ENCODE measurements at places on chromosomes 5 and 9. TPM values are rescaled to one million over a fixed set of nuclear protein-coding genes. Genes with fewer than 3 reads are reported as not detected.

Gene SHC3
- total RNA-seq = 1.6 TPM

Gene C9orf153
- not detected for total RNA-seq

Gene SLCO4C1
- 2.3 TPM for total RNA-seq

Gene BAG1
- total RNA-seq = 159 TPM

Gene IGFBPL1
- 0.52 TPM for total RNA-seq

Gene FIBCD1
- 7.9 TPM for total RNA-seq

Gene NTRK2
- 2.5 TPM for total RNA-seq

Gene OLFML2A
- total RNA-seq = 3.3 TPM

DNA sequence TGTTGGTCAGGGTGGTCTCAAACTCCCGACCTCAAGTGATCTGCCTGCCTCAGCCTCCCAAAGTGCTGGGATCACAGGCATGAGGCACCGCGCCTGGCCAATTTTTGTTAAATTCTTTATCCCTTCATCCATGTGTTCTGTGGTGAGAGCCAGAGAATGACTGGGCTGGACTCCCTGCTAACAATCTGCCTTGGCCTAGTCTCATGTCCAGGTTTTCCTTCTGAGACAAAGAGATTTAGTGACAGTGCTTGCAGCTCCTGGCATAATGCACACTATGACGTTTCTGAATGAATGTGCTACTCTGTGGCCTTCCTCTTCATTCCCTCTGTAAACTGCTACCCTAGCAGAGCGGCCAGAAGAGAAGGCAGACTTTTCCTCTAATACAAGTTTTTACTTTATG is 79.3 kb downstream of the FOXD1 start:
- DNase-seq = no peak

GRCh38 chr5:111447822-111448221 is 64.5 kb downstream of the STARD4 start:
- no peak for DNase-seq

- DNase-seq = no peak
Measured at GRCh38 chr5:64594025-64594424, 88.2 kb downstream of the RGS7BP start.

- DNase-seq = no peak
Measured at GRCh38 chr9:73210886-73211666, 59.4 kb downstream of the ANXA1 start.

GRCh38 chr5:151157426-151158286 is at the start of gene ANXA6:
Gene ANXA6, minus strand, starts transcription at chr5:151157779. Its CDS starts 9,878 bp downstream, at chr5:151147901.
- peak; percentile 78 for DNase-seq

GRCh38 chr9:123026425-123026824 is 7.0 kb upstream of the GPR21 start:
- no peak for DNase-seq

GRCh38 chr5:149161026-149161687 is 19.9 kb downstream of the ABLIM3 start:
- no peak for DNase-seq

DNA sequence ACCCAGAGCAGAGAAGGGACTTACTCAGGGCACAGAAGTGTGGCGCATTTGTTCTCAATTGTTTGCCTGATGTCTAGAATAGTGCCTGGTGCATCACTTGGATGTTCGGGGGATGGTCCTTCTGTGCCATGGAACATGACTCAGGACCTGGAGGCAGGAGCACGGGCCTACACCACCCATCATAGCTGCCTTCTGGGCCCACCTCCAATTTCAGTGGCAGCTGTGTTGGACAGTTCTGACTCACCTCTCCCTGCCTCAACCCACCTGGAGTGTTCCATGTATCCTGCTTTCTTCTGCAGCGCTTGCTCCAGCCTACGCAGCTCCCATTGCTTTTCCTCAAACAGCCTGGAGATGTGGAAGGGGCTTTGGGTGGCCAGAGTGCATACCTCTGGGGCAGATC is 12.5 kb upstream of the CXCL14 start:
- no peak for DNase-seq

- DNase-seq = no peak
Measured at GRCh38 chr5:148815578-148815977, 10.8 kb upstream of the ADRB2 start.

Data from left colon (tissue), 2 donors.